ENCODE measurements at places on chromosomes 2 and 18.

GRCh38 chr2:516944-517343 is 160.3 kb downstream of the TMEM18 start:
- no peak for DNase-seq

GRCh38 chr2:171154348-171154747 is 6.3 kb downstream of the TLK1 start:
- DNase-seq = peak; percentile 26

DNA sequence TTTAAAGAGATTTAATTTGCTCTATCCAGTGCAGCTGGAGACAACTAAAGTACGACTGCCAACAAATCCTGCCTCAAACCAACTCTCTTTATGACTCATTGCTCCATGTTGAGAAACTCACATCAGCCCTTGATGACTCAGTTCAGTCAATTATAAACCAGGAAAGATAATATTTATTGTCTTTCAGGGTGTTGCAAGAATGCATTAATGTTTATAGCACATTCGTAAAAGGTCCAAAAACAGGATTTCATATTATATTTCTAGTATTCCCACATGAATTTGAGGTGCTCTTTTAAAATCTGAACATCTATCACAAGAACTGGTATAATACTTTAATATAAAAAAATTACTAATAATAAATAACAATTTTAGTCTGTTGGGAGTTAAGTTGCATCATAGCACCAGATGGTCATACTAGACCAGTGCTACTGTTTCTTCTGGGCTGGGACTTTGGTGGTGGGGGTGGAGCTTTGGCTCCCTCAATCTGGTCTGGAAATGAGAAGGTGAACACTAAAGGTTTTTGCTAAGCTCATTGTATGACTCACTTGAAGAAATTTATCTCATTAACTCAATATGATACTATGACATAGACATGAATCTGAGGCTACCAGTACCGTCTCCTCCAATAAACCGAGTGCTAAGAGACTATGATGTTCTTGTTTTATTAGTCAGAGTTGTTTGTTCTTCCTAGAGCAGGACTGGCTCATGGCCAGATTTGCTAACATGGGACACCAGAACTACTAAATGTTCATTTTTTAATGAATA is 26.6 kb upstream of the MAP3K20 start:
- DNase-seq = peak; percentile 48

GRCh38 chr2:225270053-225270452 is 129.5 kb upstream of the NYAP2 start:
- no peak for DNase-seq

- no peak for DNase-seq
These were observed 49.9 kb downstream of the TMEM17 start for GRCh38 chr2:62455957-62456692.

DNA sequence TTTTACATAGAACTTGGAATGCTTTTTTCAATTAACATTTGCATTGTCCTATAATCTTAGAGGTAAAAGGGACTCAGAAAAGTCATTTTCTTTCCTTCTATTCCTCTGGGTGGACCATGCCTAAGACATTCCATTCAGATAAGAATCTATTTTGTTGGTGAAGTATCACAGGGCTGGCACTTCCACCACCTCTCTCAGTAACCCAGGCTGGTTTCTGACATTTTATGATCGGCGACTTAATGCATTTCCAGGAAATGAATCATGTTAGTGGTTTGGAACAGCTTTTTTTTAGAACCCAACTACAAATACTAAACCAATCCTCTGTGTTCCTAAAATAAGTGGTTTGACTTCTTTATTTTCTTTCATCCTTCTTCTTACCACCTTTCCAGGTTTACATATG is 27.0 kb downstream of the GAD1 start:
- DNase-seq = no peak

DNA sequence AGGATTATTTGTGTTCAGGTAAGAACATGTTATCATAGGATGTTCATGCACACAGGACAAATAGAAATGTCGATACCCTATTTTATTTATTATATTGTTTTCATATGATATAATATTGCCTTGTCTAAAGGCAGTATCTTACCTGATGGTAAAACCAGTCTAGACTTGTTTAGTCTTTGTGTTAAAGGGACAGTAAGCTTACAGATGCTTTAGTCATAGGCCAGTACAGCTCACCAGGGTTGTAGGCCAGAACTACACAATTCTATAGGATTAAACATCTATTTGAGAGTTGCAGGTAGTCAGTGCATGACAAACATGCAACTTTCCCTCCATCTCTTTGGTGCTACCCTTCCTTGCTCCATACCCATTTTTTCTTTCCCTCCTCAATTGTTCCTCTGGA is 158.5 kb downstream of the GALNT3 start:
- no peak for DNase-seq

DNA sequence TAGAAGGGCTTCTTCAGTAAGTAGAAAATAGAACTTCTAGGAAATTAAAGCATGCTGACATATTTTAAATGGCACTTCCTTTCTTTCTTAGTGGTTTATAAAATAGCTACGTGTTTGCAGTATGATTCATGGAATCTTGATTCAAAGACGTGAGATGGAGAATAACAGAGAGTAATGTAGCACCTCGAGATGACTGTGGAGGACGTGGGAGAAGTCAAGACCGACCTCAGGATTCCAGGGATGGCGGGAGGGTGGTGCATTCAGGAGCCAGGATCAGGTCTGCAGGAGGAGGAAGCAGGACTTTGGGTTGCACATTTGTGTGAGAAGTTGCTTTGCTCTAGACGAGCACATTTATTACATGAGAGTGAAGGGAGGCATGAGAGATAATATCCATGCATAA is 56.0 kb downstream of the DCDC2C start:
- no peak for DNase-seq

DNA sequence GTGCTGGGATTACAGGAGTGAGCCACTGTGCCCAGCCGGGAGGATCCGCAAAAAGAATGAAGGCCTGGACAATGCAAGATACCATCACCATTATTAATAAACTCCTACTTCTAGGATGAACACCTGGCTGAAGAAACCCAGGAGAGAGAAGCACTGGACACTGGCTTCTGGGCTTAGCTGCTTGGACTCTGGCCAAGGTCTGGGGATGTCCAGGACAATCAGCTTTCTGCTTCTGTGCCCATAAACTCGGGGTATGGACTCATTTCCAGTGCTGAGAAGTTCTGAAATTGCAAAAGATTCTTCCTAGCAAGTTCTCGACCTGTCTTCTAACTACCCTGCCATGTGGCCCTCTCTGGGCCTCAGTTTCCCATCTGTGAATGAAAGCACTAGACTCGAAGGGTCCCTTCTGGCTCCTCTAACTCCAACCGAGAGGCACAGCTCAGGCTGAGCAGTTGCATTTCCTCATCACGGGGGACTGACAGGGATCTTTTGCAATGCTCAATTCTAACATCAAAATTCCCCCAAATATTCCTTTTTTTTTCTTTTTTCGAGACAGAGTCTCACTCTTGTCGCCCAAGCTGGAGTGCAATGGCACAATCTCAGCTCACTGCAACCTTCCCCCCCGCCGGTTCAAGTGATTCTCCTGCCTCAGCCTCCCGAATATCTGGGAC is 2.4 kb upstream of the SH2D6 start:
- DNase-seq = no peak

DNA sequence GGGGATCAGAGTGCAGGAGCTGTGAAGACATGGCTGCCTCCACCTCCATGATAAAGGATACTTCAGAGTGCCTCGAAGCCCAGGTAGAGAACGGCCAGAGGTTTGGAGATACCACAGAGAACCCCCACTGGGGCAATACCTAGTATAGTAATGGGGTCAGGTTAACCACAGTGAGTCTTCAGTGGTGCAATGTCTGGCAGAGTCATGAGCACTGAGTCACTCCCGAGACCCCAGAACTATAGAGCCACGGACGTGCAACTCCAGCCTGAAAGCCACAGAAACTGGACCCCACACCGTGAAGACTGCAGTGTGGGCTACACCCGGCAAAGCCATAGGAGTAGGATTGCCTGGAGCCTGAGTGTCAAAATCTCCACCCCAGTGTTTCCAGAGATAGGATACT is 746.6 kb downstream of the CBLN2 start:
- no peak for DNase-seq

DNA sequence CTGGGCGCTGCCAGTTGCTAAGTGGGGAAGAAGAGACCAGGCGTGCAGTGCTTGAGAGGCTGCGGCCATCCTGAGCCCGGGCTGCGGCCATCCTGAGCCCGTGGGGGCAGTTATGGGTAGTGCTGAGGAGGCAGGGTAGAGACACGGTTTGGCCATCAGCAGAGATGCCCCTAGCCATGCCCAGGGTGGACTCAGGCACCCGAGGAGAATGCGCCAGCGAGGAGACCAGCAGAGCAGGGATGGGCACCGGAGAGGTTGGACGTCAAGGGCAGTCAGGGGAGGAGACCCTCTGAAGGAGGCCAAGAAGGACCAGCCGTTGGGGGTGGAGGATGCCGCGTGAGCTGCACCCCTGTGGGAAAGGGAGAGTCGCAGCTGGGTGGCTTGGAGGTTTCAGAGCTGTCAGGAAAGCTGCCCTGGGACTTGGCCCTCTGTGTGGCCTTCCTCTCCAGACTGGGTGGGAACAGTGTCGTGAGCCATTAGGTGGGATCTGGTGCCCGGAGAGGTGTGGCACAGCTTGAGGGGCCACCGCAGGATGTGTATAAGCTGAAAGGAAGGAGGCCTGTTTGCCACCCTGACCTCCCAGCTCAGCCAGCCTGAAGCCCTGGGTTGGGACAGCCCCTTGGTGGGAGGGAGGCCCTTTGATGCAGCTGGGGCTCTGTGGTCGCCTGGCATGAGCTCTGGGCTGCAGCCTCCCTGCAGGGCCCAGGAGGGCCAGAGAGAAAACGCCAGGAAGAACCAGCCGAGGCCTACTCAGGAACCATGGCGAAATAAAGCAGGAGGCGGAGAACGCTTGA is 56.0 kb downstream of the SH3BP4 start:
- DNase-seq = no peak

DNA sequence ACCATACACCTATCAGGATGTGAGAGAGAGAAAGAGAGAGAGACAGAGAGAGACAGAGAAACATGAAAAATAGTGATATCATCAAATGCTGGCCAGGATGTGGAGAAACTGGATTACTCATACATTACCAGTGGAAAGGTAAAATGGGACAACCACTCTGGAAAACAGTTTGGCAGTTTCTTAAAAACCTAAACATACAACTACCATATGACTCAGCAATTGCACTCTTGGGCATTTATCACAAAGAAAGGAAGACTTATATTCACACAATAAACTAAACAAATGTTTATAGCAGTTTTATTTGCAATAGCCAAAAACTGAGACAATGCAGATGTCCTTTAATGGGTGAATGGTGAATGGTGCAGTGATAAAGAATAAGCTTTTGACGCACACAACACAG is 29.1 kb downstream of the SLC4A3 start:
- no peak for DNase-seq

DNA sequence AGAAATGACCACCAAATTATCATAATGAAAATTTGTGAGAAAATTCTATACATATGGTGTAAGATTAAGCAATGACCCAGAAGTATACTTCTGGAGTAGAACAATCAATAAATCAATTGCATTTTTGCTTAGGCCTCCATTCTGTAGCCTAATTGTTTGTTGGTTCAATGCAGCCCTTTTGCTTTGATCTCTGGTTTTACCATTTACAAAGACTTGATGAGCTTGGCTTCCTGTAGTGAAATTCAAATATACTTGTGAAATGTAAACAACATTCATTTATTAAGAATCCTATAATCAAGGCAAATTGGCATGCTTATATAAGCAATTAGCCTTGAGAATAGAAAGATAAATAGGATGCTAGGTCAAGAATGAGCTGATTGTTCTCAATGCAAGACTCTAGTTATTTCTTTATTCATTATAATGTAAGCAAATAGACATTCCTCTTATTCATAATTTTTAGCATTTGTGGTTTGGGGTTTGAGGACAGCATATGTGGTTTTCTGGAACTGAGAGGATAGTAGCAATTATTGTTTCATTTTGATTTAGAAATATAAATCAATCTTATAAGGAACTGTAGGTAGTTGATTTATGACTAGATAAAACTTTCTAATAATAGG is 9.7 kb downstream of the FMNL2 start:
- DNase-seq = no peak

- DNase-seq = no peak
These were observed 692 bp upstream of the WNT6 start for GRCh38 chr2:218858671-218859555.

DNA sequence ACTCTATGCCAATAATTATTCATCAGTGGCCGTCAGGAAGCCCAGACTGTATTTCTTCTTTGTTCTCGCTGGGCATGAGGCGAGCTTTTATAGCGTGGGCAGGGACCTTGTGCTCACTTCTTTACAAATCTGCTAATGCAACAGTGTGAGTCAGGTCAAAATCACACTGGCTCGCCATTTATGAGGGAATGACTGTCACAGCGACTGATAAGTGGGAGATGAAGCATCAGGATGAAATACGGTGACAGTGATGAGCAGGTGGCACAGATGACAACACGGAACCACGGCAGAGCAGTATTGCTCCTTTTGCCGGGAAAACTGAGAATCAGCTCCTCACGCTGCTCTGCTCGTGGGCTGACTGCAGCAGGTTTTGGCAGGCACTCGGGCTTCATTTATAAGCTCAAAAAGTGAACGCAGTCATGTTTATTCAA is 20.5 kb downstream of the TYMS start:
- no peak for DNase-seq

DNA sequence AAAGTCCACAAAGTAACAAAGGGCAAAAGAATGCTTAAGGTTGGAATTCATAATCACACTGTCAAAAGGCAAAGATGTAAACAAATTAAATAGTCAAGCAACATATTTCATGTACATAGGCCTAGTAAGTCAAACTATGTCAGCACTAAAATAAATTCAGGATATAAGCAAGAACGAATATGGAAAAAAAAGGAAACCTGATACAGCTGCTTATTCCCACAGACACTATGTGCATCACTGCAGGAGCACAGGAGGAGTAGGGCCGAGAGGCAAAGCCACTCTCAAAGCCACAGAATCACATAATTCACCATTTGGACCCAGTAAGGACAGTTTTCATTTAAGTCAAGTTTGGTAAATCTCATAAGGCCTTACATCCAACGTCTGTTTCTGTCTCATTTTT is 116.6 kb downstream of the SATB2 start:
- no peak for DNase-seq

DNA sequence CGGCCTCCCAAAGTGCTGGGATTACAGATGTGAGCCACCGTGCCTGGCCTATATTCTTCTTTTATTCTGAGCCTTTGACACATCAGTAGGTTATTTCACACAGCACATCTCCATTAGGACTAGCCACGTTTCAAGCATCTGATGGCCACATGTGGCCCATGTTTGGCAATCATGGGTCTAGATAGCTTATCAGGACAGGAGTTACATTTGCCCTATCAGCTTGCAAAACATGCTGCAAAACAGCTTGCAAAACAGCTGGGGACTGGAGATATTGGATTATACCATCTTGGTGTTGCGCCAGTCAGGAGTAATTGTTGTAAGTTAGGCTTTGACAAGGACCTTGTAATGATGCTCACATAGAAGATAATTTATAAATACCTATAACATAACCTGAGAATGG is 94.9 kb downstream of the GBX2 start:
- DNase-seq = no peak

DNA sequence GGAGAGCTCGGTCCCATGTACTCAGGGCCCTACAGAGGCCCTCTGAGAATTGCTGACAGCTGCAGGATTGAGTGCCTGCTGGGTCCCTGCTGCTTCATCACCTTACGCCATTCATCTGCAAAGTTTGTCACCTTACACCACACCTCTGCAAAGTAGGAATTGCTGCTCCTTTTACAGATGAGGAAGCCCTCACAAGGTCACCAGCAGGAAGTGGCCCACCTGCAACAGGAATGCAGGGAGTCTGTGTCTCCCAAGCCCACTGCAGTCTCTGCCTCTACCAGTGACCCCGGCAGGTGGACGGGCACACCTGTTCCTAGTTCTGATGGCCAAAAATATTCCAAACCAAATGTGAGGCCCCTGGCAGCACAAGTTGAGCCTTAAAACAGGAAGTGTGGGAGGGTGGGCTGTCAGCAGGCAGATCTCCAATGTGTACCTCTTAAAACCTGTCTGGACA is 441.4 kb downstream of the NBAS start:
- DNase-seq = peak; percentile 59
